ENCODE measurements at places on chromosomes 1 and 21.
A peak's percentile ranks its signal among the peaks of the same experiment; 100 is the strongest.

DNA sequence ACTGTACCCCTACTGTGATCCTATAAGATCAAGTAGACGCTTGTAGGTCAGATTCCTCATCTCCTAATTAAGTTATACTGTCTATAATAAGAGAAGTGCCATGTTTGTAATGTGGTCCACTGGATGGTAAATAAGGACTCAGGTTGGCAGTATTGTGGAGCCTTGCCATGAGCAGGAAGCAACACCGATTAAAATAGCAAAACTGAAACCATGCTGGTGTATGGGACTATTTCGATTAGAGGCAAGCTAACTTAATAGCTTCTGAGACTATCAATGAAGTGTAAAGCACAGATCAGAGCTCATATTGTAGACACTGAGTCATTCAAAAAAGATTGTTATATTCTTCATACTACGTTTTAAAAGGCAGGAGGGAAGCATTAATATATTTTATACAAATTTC is 348.8 kb downstream of the HHAT start:
- no peak for DNase-seq

- DNase-seq = no peak
These were observed 513 bp downstream of the PBX1 start for GRCh38 chr1:164559342-164560051.

DNA sequence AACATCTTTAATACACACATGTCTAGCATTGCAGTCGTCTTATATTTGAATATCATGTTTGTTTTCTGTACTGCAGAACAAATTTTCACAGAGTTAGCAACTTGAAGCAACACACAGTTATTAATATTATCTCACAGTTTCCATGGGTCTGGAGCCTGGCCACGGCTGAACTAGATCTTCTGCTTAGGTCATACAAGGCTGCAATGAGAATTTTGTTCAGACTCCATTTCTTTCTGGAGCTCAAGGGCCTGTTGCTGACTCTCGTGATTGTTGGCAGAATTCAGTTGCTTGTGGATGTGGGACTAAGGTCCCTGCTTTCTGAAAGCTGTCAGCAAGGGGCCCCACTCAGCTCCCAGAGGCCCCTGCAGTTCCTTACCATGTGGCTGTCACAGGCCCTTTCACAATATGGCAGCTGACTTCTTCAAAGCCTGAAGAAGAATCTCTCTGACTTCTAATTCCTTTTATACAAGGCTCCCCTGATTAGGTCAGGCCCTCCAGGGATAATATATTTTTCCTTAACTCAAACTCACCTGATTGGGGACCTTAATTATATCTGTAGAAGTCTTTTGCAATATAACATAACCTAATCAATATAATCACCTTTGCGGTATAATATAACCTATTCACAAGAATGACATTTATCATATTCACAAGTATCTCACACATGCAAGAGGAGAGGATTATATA is 296.3 kb downstream of the NFIA start:
- DNase-seq = no peak

- DNase-seq = no peak
These were observed 54.7 kb upstream of the MPC2 start for GRCh38 chr1:167991546-167991945.

GRCh38 chr1:179744401-179745130 is 1.5 kb downstream of the FAM163A start:
- DNase-seq = no peak

DNA sequence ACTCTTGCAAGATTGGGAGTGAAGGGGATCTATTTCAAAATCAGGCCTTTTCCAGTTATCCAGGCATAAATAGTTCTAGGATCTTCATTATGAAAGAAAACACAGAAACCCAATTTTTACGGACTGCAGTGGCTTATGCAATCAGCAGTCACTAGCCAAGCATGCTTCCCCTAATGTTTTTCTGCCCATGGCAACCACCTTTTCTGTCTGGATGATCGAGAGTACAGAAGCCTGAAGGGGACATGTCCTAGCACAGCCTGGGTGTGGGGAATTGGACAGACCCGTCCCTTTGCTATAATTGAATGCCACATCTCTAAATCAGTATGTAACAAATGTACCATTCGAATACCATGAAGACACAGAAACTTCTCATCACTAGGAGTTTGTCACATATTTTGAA is 29.8 kb upstream of the NCAM2 start:
- DNase-seq = no peak

DNA sequence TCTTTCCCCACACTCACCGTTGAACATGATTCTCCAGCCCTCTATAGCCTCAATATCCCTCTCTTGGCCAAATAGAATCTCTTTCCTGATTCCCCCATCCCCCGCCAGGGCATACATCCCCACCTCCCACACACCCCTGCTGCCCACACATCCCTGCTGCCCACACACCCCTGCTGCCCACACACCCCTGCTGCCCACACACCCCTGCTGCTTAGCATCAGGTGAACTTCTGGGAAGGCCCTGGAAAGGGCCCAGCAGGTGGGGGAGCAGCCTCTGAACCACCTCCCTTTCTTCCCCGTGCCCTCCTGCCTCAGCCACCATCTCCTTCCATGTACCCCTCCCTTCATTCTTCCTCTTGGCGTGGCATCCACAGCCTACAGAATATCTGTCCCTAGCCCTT is 15.9 kb upstream of the IFNLR1 start:
- no peak for DNase-seq

DNA sequence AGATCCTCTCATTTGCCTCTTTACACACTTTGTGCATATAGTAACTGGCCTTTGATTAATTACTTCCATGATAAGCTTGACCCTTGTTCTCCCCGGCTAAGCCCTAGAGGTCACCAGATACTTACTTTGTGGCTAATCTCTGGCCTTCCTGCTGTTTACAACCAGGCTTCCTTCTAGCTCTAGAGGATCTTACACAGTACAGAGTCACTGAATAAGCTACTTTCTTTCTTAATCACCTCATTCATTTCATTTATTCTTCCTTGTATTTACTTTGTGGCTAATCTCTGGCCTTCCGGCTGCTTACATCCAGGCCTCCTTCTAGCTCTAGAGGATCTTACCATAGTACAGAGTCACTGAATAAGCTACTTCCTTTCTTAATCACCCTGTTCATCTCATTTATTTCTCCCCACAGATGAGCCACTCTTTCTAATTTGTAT is 144.3 kb upstream of the C1orf21 start:
- DNase-seq = no peak

DNA sequence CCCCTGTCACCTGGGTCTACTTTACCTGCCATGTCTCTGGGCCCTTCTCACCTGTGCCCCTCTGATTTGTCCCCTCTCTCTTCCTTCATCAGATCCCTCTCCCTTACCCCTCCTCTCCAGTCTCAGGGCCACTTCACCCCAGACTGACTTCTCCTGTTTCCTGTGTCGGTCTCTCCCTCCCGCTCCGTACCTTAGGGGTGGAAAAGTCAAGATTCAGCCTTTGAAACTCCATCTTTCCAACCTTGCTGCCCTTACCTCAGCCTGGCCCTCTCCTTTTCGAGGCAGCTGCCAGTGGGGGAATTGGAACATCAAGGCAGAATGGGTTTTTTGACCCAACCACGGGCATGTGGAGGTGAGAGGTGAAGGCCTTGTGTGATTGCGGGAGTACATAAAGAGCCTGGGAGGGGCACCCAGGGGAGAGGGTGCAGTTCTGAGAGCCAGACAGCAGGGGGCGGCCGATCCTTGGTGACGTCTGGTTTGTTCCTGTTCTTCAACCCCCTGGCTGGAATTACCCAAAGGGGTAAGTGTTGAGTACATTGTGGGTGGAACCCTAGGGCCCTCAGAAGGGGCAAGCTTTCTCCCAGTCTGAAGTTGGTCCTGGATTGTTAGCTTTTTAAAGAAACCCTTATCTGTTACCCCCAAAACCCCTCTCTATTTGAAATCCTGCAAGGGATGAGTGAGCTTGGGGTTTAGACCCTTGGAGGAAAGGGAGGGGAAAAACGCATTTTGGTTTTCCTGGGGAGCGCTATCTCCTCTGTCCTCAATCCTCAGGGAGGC is 12.3 kb upstream of the DMBX1 start:
- DNase-seq = peak; percentile 86

DNA sequence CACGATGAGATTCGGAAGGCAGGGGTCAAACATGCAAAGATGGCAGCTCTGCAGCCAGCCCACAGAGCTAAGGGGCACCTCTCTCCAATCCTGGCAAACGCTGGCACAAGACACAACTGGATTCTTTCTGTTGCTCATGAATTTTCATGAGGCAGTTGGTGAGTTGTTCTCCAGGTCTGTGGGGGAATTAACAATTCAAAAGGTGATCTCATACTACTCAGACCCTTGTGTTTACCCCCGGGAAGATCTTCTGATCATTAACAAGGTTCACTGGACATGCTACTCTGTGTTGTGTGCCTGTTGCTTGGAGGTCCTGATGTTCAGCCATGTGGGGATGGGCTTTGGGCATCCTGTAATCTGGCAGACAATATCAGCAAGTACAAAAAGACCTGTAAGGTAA is 128.9 kb downstream of the HHAT start:
- DNase-seq = no peak

DNA sequence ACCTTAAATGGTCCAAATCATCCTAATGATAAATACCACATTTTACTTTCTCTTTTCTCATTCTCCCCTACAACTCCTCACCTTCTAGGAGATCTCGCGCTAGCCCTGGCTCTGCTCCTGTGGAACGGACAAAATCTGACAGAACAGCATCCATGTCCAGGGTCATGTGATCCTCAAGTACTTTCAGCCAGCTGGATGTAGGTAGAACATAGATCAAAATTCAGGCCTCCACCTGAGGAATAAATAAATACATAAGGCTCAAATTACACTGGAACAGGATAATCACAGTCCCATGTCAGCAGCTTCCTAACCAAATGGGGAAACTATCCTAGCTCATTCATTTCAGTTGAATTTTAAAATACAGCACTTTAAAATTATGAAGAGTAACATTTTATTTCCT is 33.2 kb downstream of the OTUD7B start:
- no peak for DNase-seq

DNA sequence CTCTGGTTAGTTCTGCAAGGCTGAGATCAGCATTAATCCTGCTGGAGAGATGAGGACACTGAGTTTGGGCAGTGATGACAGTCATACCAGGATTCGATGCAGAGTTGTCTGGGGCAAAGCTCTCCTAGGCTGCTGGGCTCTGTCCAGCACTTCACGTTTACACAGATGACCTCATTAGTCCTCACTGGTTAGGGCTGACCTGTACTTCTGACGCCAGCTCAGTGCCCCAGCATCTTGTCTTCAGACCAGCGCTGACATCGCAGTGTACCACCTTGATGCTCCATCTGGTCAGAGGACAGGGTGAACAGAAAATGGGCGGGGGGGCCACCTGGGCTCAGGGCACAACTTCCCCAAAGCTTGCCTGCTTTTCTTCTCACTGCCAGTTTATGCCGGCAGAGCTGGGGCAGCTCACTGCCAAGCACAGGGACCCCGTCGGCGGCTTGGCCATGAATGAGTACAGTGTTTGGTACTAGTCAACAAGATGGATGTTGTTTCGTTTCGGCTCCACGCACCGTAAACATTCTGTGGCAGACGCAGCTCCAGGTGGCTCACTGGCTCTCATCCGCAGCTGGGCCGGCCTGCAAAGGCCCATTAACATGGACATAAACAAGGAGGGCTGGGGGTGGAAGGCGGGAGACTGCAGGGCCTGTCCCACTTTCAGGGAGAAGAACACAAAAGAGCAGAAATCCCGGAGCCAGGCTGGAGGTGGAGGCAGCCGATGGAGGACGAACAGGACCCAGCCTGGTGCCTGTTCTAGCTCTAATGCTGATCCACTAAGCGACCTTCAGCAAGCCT is 118.7 kb downstream of the GLIS1 start:
- no peak for DNase-seq

DNA sequence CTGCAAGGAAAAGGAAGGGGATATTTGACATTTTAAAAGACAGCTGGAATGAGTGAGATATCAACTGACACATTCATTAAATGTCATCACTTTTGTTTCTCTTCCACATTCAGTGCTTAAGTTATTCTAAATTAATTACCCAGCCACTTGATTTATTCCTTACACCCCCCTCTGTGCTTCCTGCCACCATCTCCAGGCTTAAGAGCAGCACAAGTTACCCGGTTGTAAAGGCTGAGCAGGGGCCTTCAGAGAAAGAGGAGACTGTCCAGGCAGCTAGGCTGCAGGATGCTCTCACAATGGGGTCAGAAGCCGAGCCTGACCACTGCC is 71.4 kb downstream of the SYT6 start:
- DNase-seq = no peak

DNA sequence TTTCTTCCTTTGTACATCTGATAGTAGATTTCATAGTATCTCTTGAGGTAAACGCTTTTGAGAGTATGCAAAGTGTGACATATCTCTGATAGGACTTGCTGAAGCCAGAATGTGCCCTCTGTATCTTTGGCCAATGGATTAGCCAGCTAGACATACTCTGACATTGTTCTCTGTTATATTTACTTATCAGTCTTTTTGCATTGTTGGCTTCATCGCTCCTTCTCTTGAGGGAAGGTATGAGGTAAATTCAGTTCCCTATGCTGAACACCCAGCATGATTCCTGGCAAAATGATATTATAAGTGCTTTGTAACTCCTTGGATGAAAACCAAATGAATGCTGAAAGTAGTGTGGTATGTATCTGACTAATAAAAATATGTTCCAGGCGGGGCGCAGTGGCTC is 163.2 kb upstream of the CACYBP start:
- no peak for DNase-seq

GRCh38 chr1:167092653-167093052 is 1.2 kb upstream of the STYXL2 start:
- DNase-seq = no peak

DNA sequence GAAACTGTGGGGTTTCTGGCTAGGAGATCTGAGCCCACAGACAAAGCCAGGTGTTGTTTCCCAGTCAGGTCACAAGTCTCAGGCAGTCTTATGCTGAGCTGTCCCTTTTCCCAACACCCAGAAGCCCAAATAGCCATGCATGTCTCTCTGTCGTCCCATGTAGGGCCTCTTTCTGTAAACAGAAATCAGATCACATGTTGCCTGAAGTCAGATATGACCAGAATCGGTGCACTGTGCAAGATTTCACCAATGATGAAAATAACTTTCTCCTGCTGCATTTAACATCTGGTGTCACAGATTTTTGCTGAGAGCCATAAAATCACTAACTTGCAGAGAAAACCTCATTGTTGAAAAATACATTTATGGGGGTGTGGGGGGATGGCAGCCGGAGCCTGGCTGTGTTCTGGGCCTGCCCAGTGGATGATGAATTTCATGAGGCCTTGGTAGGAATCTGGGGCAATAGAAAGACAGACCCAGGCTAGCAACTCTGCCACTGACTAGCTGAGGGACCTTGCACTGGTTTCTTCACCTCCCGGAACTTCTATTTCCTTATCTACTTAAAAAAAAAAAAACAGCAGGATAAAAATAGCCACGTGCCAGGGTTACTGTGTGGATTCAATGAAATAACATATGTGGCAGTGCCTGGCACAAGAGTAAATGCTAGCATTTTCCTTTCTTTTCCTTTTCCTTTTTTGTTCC is 158.8 kb upstream of the NFIA start:
- DNase-seq = no peak

Data from activated T-cell treated with anti-CD3 and anti-CD28 coated beads, Interleukin-2, amount 50 U/mL, for 72 hours (primary cell).